Left lung (tissue), 14 donors: ENCODE measurements at places on chromosomes 12 and 14.

GRCh38 chr12:92185052-92185451 lies 39.4 kb upstream of the BTG1 start:
- no peak overlapping the region for H3K4me3 ChIP-seq
- H3K4me1 ChIP-seq: no peaks in the 10 kb centered on the region
- H3K27me3 ChIP-seq: no peaks in the 10 kb centered on the region
- H3K36me3 ChIP-seq: no peaks in the 10 kb centered on the region

GRCh38 chr12:109462868-109463692 lies 14.0 kb downstream of the KCTD10 start:
- no peaks in the 10 kb centered on the region for H3K27me3 ChIP-seq
- H3K36me3 ChIP-seq: no peaks in the 10 kb centered on the region
- no peak overlapping the region for H3K4me3 ChIP-seq
- DNase-seq: peak; percentile 91

DNA sequence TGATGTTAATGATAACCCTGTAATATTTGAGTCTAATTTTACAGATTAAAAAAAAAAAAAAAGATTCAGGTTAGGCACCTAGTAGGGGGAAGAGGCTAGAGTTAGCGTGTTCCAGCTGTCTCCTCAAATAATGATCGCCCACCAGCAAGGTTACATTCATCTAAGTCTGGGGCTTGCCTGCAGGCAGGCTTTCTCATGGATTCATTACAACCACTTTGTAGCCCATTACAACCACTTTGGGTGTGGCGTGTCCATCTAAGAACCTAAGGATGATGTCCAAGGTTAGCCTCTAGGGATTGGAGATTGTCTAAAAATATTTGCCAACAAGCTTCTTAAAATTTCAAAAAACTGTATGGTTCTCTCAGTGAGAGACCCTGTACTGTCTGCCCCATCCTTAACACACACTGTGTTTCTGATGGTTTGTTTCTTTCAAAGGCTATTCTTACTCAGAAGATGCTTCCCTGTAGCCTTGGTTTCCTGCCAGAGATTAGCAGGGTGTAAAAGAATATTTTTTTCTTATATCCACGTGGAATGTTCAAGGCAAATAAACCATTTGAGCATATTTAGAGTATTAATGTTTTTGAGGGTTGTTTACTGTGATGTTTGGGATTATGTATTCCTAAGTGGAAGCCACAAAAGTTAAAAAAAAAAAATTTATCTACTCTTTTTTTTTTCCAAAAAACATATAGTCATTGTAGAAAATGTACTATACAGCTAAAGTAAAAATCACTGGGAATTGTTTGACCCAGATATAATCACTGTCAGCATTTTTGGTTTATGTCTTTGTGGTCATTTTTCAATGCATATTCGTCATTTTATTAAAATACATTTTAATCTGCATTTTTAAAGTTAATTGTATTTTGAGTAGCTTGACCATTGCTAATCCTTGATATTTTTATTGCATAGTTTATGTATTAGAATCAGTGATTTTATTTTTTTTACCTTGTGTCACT lies 1.7 kb downstream of the DYNC1H1 start:
- peak overlapping the region; percentile 97 for H3K27ac ChIP-seq
- DNase-seq: no peak
- H3K36me3 ChIP-seq: no peaks in the 10 kb centered on the region
- H3K4me1 ChIP-seq: peaks cover 15% of the 10 kb centered on the region

GRCh38 chr12:24695657-24696329 lies 253.1 kb downstream of the BCAT1 start:
- H3K4me1 ChIP-seq: peaks cover 13% of the 10 kb centered on the region
- H3K4me3 ChIP-seq: no peak overlapping the region
- no peak overlapping the region for H3K27ac ChIP-seq
- DNase-seq: no peak
- no peaks in the 10 kb centered on the region for H3K27me3 ChIP-seq
- no peaks in the 10 kb centered on the region for H3K36me3 ChIP-seq
